ENCODE measurements at places on chromosomes 6 and 20. TPM values are rescaled to one million over a fixed set of nuclear protein-coding genes. Genes with fewer than 3 reads are reported as not detected.

PCMT1 gene
- 117 TPM for total RNA-seq

PARD6B gene
- 1.4 TPM for total RNA-seq

HLA-DRB5 gene
- total RNA-seq: not detected

IPCEF1 gene
- total RNA-seq: 1.3 TPM

TOX2 gene
- total RNA-seq: 5.2 TPM

CCR6 gene
- total RNA-seq: not detected

SIRPB2 gene
- not detected for total RNA-seq

SLC22A16 gene
- not detected for total RNA-seq

PAK1IP1 gene
- total RNA-seq: 28.0 TPM

RBM12 gene
- total RNA-seq: 65.4 TPM

VSTM2L gene
- 1.4 TPM for total RNA-seq

HCRTR2 gene
- total RNA-seq: not detected

NHLRC1 gene
- total RNA-seq: 3.0 TPM

APCDD1L gene
- total RNA-seq: 1.6 TPM

NNAT gene
- 2.8 TPM for total RNA-seq

CGAS gene
- 5.4 TPM for total RNA-seq

PEDS1 gene
- total RNA-seq: 19.9 TPM

OR12D3 gene
- total RNA-seq: not detected

HLA-DMA gene
- 1.6 TPM for total RNA-seq

PRL gene
- not detected for total RNA-seq

TSHZ2 gene
- total RNA-seq: 6.9 TPM

BPI gene
- total RNA-seq: 1.4 TPM

TCP11 gene
- total RNA-seq: not detected

Measured in fibroblast of the aortic adventitia (primary cell).